ENCODE measurements at places on chromosomes 1 and 21.

DNA sequence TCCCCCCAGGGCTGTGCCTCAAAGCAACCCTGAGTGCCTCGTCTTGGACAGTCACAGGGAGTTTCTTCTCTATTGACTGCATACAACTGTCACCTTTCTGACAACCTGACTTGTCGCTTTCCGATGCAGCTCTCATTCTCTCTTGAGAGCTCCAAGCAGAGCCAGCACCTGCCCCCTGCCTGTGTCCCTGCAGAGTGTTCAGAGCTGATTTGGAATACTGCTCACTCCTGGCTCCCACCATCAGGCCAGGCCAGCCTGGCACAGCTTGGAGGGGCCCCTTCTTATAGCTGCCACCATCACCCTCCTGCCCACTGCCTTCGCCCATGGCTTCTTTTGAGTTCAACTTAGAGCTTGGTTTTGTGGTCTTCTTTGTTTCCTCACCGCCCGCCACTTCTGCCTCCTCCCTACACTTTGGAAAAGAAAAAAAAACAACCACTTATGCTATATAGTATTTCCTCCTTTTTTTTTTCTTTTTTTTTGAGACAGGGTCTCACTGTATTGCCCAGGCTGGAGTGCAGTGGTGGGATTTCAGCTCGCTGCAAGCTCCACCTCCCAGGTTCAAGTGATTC lies 12.3 kb downstream of the NCF2 start:
- no peak for DNase-seq

DNA sequence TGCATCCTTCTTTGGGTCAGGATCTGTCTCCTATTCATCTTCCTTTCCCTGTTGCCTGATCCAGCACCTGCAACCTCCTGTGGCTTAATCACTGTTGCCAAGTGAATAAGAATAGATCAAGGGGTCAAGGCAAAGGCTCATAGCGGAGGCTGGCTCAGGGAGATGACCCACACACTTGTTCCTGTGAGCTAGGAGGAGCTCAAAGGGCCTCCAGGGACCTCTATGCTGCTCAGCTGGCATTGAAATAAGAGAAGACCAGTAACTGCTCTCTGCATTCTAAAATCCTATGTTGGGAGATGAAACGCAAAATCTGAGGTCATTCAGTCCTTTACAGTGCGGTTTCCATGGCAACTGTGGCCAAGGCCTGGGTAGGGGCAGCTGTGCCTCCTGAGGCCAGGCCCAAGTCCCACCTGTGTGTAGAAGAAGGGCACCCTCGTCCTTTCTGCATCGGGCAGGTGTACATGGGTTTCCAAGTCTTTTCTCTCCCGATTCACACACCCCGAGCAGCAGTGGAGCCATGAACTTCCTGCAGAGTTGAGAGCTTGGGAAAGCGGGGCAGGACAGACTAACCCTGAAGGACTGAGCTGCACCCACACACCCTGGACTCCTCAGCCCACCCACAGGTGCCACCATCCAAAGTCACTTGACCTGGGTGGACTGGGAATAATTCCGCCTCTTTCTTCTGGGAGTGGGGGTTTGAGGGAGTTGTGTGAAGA lies 27.8 kb upstream of the STUM start:
- DNase-seq = no peak

DNA sequence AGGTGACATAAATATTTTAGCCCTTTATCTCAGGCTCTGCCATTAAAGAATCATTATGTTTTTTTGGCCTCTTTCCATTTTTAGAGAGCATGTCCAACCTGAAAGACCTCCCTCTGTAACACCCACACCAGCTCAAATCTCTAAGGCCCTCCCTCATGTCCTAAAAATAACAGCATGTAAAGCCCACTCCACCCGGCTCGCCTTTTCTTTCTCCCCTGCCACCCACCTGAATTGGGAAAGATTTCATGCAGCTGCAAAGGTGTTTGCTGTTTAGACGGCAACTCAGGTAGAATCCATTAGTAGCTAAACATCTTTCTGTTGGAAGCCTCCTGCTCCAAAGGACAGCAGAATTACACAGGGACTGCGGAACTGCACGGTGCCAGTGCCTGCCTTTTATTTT lies 79.9 kb downstream of the DMRTA2 start:
- DNase-seq = no peak

- no peak for DNase-seq
These were observed 1.4 kb downstream of the MEX3A start for GRCh38 chr1:156080863-156081179.

GRCh38 chr21:15079269-15079668 lies 14.5 kb upstream of the NRIP1 start:
- DNase-seq = no peak

DNA sequence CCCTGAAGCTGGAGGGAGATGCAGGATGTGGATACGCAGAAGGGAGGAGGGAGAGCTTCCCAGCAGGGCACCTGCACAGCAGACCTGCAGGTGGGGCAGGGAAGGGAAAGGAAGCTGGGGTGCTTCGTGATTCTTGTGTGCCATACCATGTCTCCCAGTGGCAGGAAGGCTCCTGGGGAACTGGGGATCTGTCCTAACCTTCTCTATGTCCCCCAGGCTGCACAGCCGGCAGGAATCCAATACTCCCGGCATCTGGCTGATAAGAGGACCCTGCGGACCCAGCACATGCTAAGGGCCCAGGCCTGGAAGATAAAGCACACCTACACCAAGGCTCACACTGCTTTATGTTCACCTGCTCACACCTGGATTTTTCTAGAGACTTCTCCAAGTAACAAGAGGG lies 79.4 kb downstream of the ITPKB start:
- DNase-seq = no peak

DNA sequence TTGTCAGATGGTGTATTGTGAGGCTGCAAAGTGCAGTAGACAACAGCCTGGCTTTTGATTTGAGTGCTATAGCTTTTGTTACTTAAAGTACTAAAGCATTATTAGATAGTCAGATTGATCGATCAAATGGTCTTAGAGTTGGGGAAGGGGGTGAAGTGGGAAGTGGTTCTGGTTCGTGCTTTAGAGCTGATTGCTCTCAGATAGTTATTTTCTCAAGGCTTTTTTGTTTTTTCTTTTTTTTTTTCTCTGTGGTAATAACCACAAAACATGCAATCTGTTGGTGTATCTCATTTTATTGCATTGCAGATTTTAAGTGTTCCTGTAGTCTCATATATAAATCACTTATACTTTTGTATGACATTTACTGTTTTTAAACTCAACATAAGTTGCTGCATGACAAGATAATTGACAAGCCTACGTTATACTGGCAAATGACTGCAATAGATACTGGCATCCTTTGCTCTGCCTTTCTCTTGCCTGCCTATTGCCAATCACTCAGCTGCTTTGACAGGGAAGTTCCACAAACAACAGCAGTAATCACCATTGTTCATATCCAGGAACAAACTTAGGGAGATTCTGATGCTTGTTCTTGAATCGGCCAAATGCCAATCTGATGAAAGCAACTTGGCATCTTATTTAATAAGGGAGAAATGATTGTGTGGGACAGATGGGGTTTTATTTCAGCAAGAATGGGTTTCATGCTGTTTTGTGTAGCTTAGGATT lies 125.0 kb upstream of the B3GALT2 start:
- DNase-seq = no peak

DNA sequence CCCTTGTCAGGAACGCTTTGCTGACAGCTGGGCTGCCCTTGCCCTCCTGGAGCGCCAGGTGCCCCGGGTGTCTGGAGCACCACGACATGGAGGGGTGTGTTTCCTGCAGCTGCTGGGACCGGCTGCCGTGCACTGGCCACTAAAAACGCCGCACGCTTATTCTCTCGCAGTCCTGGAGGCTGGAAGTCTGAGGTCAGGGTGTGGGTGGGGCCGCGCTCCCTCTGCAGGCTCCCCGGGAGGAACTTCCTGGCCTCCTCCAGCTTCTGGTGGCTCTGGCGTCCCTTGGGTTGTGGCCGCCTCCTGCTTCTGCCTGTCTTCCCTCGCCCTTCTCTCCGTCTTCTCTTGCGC lies 28.0 kb upstream of the PLCH2 start:
- no peak for DNase-seq

Measured in cerebellar cortex (tissue), 1 donor.